ENCODE measurements at places on chromosomes 12 and 14. TPM values are rescaled to one million over a fixed set of nuclear protein-coding genes. Genes with fewer than 3 reads are reported as not detected.

GRCh38 chr12:46478123-46478522, 105.5 kb upstream of the SLC38A2 start:
- no peak for DNase-seq

DNA sequence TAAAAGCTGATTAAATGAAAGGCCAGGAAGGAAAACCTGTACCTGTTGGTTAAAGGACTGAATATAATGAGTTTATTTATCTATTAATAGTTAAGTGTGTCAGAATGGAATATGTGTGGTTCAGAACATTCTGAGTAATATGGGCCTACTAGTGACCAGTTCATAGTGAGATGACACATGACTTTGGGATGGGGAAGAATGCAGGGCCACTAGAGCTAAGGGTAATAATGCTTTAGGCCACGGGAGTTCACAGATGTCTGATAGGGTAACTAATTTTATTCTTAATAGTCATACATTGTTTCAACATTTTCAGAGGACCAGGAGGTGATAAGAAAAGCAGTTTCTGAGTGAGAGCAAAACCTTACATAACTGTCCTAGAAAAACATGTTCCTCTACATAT, 247.8 kb upstream of the OR4E1 start:
- no peak for DNase-seq

GRCh38 chr14:91752961-91753360, 21.1 kb upstream of the CATSPERB start:
- no peak for DNase-seq

DNA sequence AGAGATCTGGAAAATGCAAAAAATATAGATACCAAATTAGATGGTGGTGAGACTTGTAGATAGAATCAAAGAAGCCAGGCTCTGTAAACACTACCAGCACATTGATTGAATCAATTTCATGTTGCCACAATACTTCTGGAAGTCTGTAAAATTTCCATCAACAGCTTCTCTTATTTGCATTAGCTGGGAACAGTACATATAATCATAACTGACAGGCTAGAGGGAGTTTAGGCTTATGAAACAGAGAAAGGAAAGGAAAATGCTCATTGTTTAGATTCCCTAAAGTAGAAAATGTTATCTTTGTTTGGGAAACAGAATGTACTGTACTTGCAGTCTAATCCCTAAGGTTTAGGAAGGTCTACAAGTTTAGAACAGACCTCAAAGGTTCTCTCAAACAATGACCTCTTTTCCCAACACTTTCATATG, 335.2 kb downstream of the CEP128 start:
- no peak for DNase-seq

DNA sequence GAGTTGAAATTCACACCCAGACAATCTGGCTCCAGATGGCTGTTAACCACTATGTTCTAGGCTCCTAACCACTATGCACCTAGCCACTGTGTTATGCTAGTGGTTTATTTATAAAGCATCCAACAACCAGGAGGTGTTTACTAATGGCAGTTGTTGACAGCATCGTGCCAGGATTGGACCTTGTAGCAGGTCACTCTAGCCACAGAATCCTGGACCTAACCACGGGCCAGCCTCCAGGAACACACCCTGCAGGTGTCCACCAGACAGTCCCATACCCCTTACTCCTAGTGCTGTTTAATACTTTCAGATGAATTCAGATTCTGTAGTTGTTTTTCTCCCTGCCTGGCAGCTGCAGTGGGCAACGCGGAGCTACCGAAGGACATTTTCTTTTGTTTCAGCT, 109.4 kb upstream of the MYL2 start:
- DNase-seq: no peak

GRCh38 chr12:93974252-93974651, 174.1 kb upstream of the PLXNC1 start:
- no peak for DNase-seq

DNA sequence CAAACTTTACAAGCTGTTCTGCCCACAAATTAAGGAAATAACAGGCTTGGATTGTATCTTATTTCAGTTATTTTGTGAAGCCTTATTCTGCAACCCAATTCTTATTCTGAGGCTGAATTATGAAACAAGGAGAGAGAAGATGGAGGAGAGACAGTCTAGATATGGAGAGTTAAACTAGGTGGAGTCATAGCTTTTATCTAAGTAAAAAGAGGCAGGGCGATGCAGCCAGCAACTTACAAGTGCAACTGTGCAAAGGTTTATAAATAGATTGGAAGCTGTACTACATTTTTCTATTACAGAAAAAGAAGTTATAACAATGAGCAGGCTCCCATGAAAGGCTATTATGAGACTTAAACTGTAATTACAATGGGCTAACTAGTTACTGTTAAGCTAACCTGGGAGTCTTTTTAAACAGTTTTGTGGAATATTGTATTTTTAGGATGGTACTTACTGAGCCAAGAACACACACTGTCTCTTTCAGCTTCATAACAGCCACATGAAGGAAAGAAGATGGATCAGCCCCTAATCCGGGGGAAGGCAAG, 22.4 kb downstream of the NID2 start:
- no peak for DNase-seq

GRCh38 chr14:85415015-85415712, 114.8 kb upstream of the FLRT2 start:
- DNase-seq: no peak

GRCh38 chr14:30271811-30272323, 287.1 kb upstream of the G2E3 start:
- no peak for DNase-seq

DNA sequence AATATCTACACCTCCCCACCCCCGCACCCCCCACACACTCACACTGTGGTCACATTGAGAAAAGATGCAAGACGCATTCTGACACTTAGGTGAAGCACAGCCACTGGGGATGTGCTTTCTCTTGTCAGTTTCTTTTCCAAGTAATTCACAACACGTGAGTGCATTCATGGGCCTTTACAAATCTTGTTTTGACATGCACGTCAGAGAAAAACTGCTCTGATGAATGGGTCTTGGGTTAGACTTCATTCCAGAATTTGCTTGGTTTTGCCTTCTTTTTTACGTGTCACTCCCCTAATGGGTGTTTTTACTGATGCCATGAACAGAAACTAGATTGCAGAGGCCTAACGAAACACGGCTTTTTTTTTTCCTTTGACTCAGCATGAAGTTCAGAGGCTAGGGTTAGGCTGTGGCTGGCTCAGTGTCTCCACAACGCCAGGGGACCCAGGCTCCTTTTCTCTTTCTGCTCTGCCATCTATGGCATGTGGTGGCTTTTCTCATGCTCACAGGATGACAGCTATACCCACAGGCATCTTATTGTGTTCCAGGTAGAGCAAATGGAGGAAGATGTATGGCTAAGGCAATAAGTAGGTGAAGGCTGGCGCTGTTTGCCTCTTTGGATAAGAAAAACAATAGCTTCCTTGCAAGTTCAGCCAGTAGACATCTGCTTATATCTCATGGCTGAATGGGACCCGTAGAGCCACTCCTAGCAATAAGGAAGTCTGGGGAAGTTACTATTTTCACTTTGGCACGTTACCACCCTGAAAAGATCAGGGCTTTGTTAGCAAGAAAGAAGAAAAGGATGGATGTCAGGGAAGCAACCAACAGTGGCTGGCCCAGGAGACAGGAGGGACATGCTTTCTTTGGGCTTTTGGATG, 253.3 kb downstream of the SLC15A4 start:
- DNase-seq: no peak

GRCh38 chr14:74905595-74906142, 17.4 kb downstream of the RPS6KL1 start:
- peak; percentile 89 for DNase-seq

GRCh38 chr14:37168721-37169120, 3.7 kb downstream of the SLC25A21 start:
- DNase-seq: no peak

- no peak for DNase-seq
These were observed 8.9 kb upstream of the FOXN3 start for GRCh38 chr14:89425931-89426330.

HSPB8 gene
- total RNA-seq: 2.8 TPM

ETFRF1 gene
- total RNA-seq: 17.9 TPM

NKX2-1 gene
- not detected for total RNA-seq

NGB gene
- total RNA-seq: not detected

VWF gene
- 0.13 TPM for total RNA-seq

ESPL1 gene
- 8.6 TPM for total RNA-seq

ZFHX2 gene
- 5.7 TPM for total RNA-seq

CACNB3 gene
- total RNA-seq: 83.3 TPM

TAS2R19 gene
- total RNA-seq: 3.7 TPM

CAPS2 gene
- 5.3 TPM for total RNA-seq

Measured in osteocyte (in vitro differentiated cells).